ENCODE measurements at places on chromosomes 6 and 20.
A peak's percentile ranks its signal among the peaks of the same experiment; 100 is the strongest.

DNA sequence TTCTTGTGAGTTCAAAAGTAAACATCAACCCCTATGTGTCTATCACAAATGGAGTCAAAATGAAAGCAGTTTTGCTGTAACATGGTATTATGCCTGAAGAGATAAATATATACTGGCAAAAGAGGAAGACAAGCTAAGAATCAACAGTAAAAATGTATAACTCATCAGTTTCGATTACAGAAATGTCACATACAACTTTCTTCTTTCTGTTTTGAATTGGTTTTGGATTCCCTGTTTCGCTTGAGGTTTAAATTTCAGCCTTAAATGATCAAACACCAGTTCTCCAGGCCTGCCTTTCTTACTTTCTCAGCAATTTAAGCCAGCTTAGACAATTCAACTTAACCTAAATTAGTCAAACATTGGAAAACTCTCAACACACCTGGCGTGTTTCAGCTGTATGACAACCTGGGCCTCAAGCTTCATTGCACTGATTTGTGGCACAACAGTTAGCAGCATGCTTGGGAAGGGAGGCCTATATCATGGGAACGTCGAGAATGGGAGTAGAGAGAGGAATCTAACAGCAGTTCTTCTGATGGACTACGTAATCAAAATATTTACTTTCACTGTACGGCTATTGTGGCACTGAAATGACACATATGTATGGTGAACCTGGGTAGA is 51.9 kb upstream of the MARCKS start:
- DNase-seq: no peak

DNA sequence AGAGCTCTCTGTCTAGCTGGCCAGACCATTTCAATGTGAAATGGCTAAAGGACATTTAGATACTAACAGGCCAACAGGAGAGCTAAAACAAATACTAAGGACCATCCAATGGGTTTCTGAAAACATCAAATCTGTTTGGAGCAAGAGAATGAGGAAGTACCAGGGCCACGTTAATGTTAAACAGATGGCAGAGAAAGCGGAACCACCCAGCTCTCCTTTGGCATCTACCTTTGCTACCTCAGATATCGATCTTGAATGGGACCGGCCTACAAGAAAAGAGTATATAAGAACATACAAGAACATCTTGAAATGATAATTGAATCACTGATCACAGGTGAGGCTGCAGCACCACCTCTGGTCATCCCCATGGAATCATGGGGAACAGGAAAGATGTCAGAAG is 31.8 kb downstream of the KCNK5 start:
- DNase-seq: no peak

DNA sequence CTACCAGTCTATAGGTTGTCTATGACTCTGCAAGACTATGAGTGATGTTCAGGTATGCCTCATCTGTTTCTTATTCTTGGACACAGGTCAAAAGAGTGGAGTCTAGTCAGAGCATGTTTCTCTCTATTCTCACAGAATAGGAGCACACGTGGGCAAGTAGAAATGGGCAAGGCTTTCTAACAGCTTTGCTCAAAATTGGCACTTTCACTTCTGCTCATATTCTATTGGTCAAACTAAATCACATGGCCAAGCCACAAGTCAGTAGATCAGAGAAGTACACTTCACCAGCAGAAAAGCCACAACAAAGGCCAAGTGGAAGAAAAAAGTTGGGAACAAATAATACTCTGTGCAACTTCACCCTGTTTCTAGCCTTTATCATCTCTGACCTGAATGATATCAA is 354.5 kb upstream of the SYNCRIP start:
- DNase-seq: no peak

GRCh38 chr6:79570129-79571029 is 33.1 kb upstream of the LCA5 start:
- DNase-seq: peak; percentile 27

GRCh38 chr20:33282991-33283555 is at the start of gene BPIFB1:
BPIFB1 (plus strand) TSS chr20:33283214; CDS start chr20:33286074, 2,860 bp downstream.
- no peak for DNase-seq

- DNase-seq: no peak
Observed at GRCh38 chr6:111204305-111204704, 117.0 kb downstream of the SLC16A10 start.

DNA sequence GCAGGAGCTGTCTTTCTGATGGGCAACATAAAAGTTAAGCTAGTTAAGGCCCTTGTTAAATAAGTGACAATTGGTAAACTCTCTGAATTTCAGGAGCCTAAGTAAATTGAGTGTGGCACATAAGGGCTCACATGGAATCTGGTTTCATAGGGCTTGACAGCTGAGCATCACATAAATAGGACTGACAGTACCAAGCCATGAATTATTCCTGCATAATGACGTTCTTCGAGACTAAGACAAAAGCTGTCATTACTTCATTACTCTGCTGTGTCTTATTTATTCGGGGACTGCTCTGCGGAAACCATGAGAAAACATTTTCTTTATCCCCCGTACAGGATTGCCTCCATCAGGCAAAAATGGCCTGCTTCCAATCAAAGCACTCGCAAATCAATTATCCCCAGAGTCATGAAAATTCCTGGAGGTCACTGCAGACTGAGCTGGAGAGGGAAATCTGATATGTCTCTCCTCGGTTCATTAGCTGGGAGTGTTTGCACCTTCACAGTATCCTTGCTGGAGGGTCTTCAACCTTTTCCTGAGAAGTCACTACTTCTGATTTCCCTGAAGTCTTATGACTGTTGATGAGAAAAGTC is 311.4 kb downstream of the CDH26 start:
- no peak for DNase-seq
